Activated CD4-positive, alpha-beta T cell treated with anti-CD3 and anti-CD28 coated beads for 24 hours (primary cell): ENCODE measurements at places on chromosomes 3 and 15.

DNA sequence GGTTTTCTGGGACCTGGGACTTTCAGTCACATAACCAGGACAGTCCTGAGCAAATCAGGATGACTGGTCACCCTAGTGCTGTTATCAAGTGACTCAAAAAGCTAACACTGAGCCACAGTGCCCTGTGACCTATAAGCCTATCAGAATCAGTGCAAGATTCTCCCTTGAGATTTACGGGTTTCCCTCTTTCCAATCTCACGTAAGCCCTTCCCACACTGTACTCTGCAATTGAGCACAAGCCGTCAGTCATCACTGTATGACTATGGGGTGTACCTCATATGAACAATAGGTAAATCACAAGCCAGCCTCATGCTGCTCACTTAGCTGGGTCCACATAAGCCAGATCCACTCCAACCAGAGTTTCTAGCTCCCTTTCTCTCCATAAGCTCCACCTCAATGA is 21.0 kb upstream of the CLDN18 start:
- DNase-seq, result no peak

GRCh38 chr3:16382845-16383244 is 117.8 kb downstream of the OXNAD1 start:
- no peak for DNase-seq

DNA sequence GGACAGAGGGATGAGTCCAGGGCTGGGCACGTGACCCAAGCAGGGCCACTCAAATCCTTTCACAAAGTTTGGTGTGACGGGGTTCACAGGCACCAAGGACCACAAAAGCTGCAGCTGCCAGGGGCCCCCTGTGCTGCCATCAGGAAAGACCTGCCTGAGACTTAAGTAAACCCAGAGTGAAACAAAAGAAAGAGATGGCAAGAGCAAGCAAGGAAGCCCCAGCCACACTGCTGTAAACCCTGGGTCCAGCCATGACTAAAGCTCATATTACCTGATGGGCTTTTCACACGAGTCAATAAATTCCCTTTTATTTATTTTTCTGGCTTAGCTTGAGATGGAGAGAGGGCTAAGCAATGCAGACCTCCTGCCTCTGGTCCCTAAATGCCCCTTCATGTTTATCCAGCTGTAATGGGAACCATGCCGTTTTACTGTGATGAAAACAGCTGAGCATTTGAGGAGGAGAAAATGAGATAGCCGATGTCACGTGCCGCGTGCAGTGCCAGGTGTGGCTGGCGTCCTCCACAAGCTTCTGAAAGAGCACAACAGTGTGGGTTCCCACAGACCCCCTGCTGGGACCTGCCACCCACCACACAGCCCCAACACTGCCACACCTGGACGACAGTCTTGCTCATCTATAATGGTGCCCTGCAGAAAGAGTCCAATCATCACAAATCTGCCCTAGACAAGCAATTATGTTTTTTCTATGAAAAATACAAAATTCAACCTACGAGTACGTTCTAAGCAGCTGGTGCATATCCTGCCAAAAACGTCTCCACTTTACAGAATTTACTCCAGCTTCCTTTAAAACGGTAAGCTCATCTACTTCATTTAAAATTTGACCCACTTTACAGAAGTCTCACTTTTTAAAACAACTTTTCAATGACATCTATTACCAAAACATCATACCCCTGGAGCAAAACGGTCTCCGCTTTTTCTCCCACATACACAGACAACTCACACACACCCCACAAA is 34.2 kb downstream of the ADAMTS17 start:
- DNase-seq, result no peak

GRCh38 chr15:60655252-60655651 is 176.3 kb upstream of the ICE2 start:
- no peak for DNase-seq

DNA sequence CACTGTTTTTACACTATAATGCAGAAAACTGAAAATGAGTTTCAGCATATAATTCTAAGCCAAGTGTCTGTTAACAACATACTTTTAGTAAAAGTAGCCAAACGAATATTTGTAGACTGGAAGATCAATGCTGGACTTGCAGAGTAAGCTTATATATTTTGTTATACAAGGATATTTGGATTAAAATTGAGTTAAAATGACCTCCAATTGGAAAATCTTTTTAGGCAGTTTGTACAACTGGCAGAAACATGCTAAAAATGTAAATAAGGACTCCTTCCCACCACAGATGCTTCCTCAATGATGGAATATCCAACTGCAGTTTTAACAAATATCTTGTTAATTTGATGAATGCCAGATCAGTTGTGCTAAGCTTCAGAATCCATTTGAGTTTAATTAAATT is 25.3 kb downstream of the ZBBX start:
- DNase-seq, result no peak

DNA sequence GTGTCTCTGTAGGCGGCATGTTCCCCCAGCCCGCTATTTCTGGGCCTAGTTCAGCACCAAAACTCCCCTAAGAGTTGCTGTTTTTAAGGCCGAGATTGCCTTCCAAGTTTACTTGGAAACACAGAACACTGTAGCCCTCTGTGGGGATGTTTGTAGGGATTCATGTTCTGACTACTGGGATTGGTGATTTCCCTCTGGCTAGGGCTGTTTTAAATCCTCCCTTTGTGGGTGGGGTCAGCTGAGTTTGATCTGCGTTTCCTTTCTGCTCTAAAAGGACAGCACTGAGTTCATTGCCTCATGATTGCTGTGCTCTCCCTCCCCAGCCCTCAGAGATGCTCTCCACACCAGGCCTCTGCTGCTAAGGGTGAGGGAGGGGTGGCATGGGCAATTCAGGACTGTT is 640.6 kb upstream of the DPPA4 start:
- no peak for DNase-seq

DNA sequence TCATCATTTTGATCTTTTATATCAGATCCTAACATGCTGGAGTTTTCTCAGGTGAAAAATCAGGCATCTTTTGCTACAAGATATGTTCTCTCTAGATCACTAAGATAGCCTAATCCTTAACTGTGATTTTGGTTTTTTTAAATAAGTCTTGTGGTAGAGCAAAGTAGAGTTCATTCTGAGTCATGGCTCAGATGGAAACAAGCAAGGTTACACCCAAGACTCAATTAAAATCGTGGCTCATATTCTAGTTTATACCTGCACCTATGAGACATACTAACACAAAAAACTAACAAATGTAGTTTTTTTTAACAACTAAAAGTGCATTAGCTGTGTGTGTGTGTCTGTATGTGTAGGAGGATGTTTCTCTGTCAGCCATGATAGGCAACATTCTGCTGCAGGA is 428.2 kb downstream of the NLGN1 start:
- DNase-seq, result no peak
